Body of pancreas (tissue), 4 donors: ENCODE measurements at places on chromosomes 2 and 18. TPM values are rescaled to one million over a fixed set of nuclear protein-coding genes. Genes with fewer than 3 reads are reported as not detected.

The HMSD gene
- total RNA-seq = not detected

The CYP26B1 gene
- total RNA-seq = 0.52 TPM

The TRABD2A gene
- total RNA-seq = 0.52 TPM

GRCh38 chr18:63320975-63321265, 1.4 kb upstream of the BCL2 start:
- DNase-seq = peak; percentile 47

DNA sequence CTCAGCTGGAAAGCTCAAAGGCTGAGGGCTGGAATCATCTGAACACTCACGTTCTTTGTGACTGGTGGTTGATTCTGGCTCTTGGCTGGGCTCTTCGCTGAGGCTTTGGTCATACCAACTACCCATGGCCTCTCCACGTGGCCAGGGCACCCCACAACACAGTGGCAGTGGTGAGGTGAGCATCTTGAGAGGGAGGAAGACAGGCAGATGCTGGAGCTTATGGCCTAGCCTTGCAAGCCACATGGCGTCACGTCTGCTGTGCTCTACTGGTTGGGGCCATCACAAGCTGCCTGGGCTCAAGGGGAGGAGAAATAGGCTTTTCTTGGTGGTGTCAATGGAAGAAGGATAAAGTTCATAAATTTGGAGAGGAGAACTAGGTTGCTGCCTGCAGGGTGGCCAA, 19.6 kb downstream of the LPIN1 start:
- DNase-seq = no peak

GRCh38 chr2:85457877-85458316, 39.4 kb downstream of the SH2D6 start:
- no peak for DNase-seq

- DNase-seq = no peak
Observed at GRCh38 chr2:139259422-139260051, 479.3 kb upstream of the NXPH2 start.

DNA sequence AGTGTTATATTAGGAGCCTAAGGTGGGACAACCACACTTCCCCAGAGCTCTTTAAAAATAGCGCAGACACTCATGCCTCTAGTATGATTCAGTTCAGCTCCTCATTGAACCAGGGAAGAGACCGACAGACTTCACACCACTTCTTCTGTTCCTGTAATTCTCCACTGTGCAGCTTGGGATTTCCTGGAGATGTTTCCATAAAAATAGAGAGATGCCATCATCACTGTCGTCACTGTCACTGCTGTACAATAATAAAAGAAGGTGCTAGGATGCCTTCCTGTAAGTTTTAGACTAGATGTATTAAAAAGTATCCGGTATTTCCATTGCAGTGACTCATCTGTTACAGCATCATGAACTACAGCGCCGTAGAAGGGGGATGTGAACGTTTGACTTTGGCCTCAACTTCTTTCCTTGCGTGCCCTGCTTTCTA, 110.9 kb downstream of the FAM210A start:
- DNase-seq = no peak

DNA sequence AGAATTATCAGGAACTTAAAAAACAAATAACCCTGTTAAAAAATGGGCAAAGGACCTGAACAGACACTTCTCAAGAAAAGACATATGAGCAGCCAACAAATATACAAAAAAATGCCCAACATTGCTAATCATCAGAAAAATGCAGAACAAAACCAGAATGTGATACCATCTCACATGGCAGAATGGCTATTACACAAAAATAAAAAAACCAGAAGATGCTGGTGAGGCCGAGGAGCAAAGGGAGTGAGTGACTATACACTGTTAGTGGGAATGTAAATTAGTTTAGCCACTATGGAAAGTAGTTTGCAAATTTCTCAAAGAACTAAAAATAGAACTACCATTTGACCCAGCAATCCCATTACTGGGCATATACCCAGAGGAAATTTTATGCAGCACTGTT, 95.8 kb upstream of the DSEL start:
- no peak for DNase-seq

DNA sequence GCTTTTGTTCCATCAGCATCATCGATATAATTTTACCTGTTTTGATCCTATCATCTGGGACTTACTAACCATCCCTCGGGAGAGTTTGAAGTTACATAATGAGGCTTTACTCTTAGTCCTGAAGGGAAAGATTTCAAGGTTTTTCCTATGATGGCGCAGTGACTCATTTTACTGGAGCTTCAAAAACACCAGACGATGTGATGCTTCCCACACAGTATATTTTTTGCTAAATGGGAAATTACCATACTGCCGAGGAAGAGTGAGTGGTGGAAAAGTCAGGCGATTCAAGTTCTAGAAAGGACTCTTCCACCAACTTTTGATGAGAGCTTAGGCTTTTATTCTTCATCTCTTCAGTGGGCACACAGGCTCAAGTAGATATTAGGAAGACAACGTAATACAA, 44.6 kb upstream of the GCG start:
- DNase-seq = no peak
